ENCODE measurements at places on chromosomes 5 and 9.
A peak's percentile ranks its signal among the peaks of the same experiment; 100 is the strongest.

DNA sequence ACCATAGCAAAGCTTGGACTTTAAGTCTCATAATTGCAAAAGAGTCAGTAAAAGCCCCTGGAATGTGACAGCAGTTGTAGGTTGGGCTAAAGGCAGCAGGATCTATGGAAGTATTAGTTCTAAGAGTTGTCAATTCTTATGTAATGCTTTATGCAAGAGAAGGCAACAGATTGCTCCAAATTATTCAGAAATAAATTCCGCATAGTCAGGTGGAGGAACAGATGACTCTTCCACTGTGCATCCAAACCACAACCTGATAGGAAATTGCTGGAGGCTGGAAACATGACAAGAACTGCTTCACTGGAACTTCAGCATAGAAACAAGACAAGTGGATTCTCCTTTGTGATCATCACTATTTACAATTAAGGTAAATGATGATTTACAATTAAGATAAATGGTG is 101.0 kb downstream of the STARD4 start:
- no peak for DNase-seq

GRCh38 chr9:37056046-37056920 is 22.2 kb upstream of the PAX5 start:
- no peak for DNase-seq

- peak; percentile 65 for DNase-seq
Observed at GRCh38 chr5:97009212-97009898, 73.5 kb downstream of the LNPEP start.

GRCh38 chr5:113212244-113212920 is 222.4 kb downstream of the TSSK1B start:
- no peak for DNase-seq

DNA sequence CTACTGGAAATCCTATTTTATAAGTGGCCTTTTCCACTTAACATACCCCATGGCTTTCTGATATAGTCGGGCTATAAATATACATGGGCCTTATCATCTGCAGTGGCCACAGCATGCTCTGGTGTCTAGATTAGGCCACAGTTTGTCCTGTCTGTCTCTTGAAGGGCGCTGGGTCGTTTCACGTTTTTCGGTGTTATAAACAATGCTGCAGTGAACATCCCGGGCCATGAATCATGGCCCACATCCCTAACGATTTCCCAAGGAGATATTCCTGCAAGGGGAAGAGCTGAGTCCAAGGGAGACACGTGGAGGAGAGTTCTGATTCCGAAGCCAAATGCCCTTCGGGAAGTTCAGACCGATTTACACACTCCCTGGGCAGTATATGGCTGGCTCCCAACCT is 8.4 kb downstream of the PLPP7 start:
- peak; percentile 87 for DNase-seq

- no peak for DNase-seq
Observed at GRCh38 chr5:116456036-116456435, 118.6 kb downstream of the SEMA6A start.

DNA sequence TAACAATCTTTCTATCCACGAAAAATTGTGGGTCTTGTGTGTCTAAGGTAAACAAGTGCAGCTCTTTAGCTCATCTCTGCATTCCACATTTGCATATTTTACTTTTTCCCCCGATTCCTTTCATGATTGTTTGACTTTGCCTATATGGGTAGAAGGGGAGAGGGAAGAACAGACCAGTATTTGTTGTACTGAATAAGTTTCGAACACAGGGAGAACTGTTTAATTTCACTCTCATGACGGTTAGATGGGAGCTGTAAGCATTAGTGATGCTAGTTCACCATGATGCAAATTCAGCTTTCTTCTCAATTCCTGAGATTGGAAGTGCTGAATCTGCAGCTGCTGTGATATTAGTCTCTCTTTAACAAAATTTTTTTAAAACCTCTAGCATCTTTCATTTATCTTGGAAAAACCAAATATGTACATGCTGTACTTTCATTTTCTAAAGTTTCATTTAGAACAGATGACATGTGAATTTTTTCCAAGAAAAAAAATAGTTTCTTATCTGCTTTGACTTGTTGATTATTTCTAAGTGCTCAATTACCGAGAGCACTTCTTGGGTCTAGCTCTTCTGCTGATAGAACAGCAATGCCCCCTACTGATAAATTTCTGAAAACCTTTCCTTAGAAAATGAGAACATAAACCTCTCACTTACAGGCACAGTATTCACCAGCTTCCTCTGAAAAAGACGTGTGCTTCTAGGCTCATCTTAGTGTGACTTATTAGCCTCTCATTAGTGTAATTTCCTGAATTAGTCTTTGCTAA is 149.5 kb downstream of the BAAT start:
- peak; percentile 16 for DNase-seq

DNA sequence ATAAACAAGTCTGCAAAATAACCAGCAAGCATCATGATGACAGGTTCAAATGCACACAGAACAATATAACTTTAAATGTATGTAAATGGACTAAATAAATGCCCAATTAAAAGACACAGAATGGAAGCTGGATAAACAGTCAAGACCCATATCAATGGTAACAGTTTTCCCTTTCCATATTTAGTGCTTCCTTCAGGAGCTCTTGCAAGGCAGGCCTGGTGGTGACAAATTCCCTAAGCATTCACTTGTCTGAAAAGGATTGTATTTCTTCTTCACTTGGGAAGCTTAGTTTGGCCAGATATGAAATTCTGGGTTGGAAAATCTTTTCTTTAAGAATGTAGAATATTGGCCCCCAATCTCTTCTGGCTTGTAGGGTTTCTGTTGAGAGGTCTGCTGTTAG is 120.2 kb upstream of the RASA1 start:
- no peak for DNase-seq

GRCh38 chr9:131036529-131037334 is 27.8 kb downstream of the LAMC3 start:
- no peak for DNase-seq

GRCh38 chr5:116320486-116320885 is 235.7 kb downstream of the COMMD10 start:
- DNase-seq, result no peak
